ENCODE measurements at places on chromosomes 16 and 17. TPM values are rescaled to one million over a fixed set of nuclear protein-coding genes. Genes with fewer than 3 reads are reported as not detected.

The TNK1 gene
- 11.0 TPM for total RNA-seq

The MED1 gene
- total RNA-seq, result 24.7 TPM

The SCGB1C2 gene
- not detected for total RNA-seq

The TEDC2 gene
- not detected for total RNA-seq

The CBLN1 gene
- not detected for total RNA-seq

- no peak for DNase-seq
- no peak overlapping the region for H3K27ac ChIP-seq
- no peaks in the 10 kb centered on the region for H3K36me3 ChIP-seq
- H3K4me1 ChIP-seq, result no peaks in the 10 kb centered on the region
- no peak overlapping the region for H3K4me3 ChIP-seq
These were observed 330.5 kb upstream of the TNRC6C start for GRCh38 chr17:77628035-77628434.

DNA sequence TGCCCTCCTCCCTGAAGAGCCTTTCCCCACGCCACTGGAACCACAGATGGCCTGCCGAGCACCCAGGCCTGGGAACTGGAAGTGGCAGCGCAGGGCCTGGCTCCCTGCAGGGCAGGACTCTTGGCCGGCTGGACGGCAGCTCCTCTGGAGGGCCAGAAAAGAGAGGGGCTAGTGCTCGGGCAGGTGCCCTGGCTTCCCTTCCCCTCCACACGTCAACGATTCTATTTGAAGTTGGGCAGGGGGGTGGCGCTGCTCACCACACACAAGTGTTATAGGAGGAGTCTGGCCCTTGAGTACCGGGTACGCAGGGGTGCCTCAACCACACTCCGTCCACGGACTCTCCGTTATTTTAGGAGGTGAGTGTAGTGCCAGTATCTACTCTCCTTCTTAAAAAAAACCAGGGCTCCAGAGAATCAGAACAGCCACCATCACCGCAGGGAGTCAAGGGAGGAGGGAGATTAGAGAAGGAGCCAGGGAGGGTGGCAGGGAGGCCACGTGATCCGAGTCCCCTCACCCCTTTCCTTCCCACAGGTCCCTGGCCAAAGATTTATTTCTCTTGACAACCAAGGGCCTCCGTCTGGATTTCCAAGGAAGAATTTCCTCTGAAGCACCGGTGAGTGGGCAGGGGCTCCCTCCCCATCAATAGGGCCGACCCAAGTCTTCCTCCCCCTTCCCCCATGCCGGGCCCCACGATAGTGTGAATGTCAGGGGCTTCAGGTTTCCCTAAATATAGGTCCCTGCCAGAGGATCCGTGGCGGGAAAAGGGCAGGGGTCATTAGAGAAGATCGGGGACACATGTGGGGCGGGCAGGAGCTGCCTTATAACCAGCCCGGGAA is 1.4 kb upstream of the ALDOA start:
- peak overlapping the region; percentile 98 for H3K27ac ChIP-seq
- no peaks in the 10 kb centered on the region for H3K27me3 ChIP-seq
- peaks cover 35% of the 10 kb centered on the region for H3K4me1 ChIP-seq

- no peaks in the 10 kb centered on the region for H3K27me3 ChIP-seq
- H3K4me3 ChIP-seq, result peak overlapping the region; percentile 72
- DNase-seq, result no peak
- H3K36me3 ChIP-seq, result no peaks in the 10 kb centered on the region
These were observed 722 bp downstream of the CDC27 start for GRCh38 chr17:47188271-47188875.
